Stimulated activated CD8-positive, alpha-beta memory T cell treated with anti-CD3 and anti-CD28 coated beads, Interleukin-4, amount 100 ng/mL, for 4 hours (primary cell): ENCODE measurements at places on chromosomes 7 and 10.

- DNase-seq, result no peak
These were observed 139.7 kb downstream of the ADK start for GRCh38 chr10:74290708-74291107.

DNA sequence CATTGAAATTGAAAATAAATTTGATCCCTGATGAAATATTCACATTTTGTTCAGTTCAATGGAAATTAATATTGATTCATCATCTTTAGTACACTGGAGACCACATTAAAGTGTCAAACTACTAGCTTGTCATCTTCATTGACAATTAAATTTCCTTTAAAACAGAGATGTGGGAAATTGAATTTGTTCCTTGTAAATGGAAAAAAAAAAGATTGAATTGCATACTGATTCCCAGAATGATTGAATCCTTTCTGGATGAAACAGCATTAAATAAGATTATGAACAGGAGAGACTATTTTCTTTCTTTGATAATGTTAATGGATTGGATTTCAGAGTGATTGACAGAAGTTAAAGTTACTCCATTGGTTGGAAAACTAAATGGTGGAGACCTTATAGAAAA lies 241.3 kb upstream of the CNTNAP2 start:
- DNase-seq, result no peak

DNA sequence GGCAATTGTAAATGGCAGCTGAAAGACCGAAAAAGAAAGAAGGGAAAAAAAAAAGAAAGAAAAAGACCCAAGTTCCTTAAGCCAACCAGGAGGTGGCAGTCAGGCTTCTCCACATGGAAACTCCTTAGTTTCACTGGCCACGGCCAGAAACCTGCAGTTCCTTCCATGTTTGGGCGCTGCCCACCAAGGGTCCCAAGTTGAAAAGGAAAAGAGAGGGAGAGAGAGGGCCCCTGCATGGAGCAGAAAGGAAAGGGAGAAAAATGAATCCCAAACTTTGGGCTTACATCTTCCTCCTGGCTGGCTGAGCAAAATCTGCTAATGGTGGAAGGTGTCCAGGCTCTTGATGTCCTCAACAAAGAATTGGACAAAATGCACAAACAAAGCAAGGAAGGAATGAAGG lies 31.8 kb upstream of the ABCA13 start:
- no peak for DNase-seq

GRCh38 chr10:103838862-103839518 lies 16.4 kb downstream of the SH3PXD2A start:
- no peak for DNase-seq

DNA sequence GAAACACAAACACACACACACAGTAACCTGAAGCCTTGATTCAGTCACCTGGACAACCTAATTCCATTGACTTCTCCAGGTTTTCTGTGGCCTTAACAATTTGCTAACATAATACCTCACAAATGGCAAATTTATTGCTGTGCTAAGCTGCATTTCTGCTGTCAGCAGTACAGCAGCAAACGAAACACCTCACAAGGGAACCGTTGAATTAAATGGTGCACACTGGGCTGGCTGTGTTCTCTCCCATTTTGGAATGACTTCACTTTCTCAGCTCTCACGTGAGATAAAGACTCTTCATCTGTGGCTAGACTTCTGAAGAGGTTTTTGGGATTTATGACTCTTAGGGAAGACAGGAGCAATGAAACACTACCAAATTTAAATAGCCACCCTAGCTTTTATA lies 152.5 kb downstream of the GPR158 start:
- no peak for DNase-seq
